Astrocyte of the spinal cord (primary cell): ENCODE measurements at places on chromosomes 5 and 9.

DNA sequence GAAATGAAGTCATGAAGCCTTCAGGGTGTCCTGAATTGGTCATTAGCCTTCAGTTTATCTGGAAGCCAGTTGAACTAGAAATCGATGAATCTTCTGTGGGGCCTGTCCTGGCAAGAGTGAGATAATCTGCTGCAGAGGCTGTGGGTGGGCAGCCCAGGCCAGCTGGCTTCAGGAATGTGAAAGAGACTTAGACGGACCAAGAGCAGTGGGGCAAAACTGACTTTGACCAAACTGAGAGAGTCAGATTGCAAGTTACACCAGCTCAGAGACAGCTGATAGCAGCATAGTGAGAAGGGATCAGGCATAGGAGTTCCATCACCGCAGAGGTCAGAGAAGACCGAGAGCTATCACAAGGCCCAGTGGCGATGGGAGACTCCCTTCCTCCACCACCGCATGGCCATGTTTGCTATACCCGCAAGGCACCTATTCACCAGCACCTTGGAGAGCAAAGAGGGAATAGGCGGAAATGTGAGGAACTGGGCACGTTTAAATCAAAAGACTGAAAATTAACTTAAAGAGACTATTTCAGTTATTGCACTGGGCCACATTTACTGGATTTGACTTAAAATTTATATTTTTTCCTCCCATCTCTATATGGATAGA lies 50.0 kb upstream of the GLIS3 start:
- DNase-seq = no peak

DNA sequence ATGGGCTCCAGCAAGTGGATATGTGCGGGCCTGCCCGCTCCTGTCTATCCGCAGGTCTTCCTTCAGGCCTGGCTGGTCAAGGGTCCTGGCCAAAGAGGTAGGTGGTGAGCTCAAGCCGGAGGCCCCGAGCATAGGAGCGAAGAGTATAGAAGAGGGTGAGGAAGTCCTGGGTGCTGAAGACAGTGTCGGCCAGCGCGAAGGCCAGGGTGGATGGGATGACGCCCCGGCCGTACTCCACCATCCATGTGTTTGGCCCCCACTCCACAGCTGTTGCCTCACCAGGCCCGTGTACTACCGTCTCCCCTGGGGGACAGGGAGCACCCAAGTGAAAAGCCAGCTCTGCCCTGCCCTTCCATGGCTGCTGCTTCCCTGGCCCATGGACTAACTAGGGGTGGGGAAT lies 2.0 kb downstream of the SIGMAR1 start:
- DNase-seq = no peak

DNA sequence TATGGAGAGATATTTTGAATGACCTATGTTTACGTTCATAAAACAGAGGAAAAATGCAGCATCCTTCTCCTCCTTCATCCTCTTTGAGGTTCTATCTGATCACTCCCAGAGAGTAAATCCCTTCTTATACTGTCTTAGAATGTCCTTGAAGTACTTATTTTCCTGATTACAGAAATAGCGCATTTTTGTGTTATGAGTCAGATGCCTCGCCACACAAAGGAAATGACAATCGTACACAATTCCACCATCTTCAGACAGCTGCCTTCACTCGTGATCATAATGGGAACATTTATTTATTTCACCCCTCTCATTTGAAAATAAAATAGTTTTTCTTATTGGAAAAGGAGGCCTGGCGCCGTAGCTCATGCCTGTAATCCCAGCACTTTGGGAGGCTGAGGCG lies 2.4 kb upstream of the GLT6D1 start:
- no peak for DNase-seq

DNA sequence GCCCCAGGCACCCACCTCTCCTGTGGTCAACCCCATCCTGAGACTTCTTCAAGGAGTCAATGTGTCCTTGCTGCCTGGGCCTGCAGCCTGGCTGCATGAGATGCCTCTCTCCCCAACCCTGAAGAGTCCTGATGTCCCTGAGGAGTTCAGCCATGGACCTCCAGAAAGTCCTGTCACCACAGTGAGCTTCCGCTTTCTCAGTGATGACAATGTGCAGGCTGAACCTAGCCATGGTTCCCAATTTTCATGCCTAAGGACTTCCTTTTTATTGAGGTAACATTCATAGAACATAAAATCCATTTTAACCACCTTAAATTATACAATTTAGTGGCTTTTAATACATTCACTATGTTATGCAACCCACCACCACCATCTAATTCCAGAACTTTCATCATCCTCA lies 29.1 kb downstream of the DAP start:
- DNase-seq = no peak

DNA sequence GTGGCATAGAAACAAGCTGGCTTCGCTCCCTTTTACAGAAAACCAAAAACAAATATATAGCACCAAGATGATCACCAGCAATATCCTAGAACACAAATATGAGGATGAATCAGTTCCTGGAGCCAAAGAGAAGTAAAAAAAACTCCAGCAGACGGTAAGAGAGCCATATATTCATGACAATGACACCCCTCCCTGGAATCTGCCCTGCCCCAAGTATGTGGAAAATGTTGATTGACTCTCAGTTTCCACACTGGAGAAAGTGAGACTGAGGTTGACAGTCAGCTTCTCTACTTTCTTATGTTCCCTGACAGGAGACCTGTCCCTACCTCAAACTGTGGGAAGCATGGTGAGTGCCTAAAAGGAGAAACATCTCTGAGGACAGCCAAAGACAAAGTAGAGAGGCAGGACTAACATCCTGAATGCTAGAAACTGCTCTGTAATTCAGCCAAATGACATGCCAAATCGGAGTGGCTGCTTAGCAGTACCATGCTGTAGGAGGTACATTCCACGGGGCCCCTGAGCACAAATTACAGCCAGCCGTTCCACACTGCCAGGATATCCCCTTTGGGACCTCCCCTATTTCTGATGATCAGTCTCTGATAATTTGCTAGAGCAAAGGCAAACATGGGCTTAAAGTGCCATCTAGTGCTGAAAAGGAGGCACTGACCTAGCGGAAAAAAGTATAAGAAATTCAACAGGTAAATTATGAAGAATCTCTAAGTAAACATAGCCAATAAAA lies 424.0 kb upstream of the RGMB start:
- DNase-seq = peak; percentile 67

- no peak for DNase-seq
These were observed at the start of gene GPR151 for GRCh38 chr5:146516151-146516475. Gene GPR151, minus strand, starts transcription at chr5:146516190. Its CDS starts 77 bp downstream, at chr5:146516113.

DNA sequence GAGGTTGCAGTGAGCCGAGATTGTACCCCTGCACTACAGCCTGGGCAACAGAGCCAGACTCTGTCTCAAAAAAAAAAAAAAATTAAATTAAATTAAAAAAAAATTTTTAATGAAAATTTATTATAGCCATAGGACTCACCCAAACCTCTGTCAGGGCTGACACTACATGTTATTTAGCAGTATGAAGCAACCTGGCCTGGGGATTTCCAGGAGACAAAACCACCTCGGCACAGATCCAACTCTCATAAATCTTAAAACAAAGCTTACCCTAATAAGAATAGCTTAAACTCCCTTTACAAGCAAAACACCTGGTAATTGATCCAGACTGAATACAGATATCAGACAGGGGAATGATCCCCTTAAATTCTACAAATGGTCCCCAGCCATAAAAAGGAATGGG lies 38.4 kb downstream of the PPP1R2B start:
- no peak for DNase-seq

GRCh38 chr5:53908757-53909156 lies 348.3 kb downstream of the NDUFS4 start:
- DNase-seq = no peak

DNA sequence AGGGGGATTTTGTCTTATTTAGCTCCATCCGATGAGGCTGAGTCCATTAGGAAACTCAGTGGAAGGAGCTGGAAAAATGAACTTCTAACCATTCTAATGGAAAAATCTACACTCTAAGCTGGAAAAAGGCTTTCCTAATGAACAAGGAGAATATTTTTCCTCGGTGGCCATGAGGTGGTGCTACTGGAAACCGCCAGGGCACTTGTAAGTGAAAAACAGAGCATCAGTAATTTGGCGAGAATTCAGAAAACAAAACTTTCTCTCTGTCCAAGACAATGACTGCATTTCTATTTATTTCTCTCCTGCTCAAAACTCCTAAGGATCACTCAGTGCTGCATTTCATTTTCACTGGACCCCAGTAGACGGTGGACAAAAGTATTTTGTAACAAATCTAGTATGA lies 237.6 kb downstream of the TENT4A start:
- DNase-seq = no peak

GRCh38 chr5:81252904-81253303 lies 19.8 kb downstream of the CKMT2 start:
- no peak for DNase-seq
